ENCODE measurements at places on chromosomes 16 and 17.

DNA sequence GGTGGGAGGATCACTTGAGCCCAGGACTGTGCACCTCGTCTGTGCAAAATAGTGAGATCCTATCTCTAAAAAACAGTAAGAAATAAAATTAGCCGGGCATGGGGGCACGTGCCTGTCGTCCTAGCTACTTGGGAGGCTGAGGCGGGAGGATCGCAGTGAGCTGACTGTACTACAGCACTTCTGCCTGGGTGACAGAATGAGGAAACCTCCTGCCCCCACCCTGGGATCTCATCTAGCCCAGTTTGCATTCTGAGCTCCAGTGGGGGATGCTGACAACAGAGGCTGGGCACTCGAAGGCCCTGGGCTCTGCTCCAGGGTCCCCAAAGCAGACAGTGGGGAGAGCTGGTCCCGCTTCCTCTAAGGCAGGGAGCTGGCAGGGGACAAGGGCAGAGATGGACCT is 7.1 kb downstream of the NAGPA start:
- DNase-seq: no peak

DNA sequence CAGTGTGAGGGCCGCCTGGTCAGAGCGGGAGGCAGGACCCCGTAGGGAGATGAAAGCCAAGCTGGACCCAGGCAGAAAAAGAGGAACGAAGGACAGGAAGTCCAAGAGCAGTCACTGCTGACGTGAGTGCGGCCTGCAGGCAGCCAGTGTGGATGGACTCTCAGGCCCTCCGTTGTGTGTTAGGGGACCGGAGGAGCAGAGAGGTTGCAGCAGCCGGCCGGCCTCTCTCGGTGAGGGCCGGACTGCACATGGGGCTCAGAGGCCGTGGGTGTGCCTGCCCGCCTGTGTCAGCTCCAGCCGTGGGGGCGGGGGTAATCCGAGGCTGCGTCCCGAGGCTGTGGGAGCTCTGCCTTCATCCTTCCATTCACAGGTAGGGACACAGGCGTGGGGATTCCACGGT is 67.4 kb downstream of the JPH3 start:
- DNase-seq: no peak

GRCh38 chr17:80511222-80512180 is 33.1 kb upstream of the RPTOR start:
- no peak for DNase-seq

DNA sequence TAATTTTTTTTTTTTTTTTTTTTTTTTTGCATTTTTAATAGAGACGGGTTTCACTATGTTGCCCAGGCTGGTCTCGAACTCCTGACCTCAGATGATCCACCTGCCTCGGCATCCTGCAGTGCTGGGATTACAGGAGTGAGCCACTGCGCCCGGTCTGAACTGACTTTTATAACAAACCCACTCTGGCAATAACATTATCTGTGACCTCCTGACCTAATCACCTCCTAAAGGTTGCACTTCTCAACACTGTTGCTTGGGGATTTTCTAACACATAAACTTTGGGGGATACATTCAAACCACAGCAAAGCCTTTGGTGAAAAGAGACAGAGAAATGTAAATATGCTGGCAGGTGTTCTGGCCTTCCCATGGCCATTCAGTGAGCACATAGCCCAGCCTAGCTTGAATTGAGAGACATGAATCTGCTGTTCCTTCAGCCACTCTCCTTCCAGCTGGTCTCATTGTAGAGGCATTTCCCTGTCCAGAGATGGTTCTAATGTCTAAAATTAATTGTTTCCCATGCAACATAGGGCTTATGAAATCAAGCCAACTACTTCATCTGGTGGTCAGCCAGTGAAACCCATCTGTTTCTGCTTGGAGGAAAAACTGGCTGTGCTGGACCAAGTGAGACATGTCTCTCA is 28.3 kb downstream of the LYRM1 start:
- no peak for DNase-seq

DNA sequence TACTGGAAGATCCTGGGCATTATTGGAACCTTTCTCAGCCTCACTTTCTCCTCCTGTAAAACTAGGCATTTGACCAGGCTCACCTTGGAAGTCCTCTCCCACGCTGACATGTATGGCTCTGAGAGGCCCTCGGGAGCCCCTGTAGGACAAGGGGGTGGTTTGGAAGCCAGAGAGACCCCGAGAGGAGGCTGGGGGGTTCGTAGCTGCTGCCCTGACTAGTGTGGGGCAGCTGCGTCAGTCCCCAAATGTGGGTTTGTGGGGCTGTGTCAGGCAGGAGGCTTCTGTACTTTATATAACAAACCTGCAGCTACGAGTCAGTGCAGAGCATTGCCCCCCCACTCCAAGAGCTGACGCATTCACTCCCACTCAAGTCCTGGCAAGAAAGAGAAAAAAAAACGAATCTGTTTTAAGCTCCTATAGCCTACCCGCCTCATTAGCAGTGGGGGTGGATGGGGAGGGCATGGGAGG is 1.8 kb downstream of the CX3CL1 start:
- DNase-seq: no peak
